ENCODE measurements at places on chromosomes 16 and 17. TPM values are rescaled to one million over a fixed set of nuclear protein-coding genes. Genes with fewer than 3 reads are reported as not detected.

- no peak for DNase-seq
Measured at GRCh38 chr16:53773881-53774280, 69.9 kb downstream of the FTO start.

DNA sequence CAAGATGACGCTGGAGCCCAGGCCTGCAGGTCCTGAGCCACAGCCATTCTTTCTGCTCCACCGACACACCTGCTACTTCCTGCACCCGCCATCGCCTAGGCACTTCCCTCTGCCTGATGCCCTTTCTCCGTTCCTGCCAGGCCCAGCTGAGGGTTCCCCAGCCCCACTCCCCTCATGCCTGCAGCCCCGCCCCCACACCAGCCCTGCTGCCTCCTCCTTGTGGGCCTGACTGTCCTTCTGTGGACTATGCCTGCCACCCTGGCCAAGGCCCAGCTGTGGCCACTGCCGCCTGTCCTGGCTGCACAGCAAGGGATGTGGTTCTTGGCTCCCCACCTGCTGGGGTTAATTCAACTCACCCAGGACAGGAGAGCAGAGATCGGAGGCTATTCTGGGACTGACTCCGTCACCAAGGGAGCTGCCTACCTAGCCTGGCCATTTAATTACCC, 7.5 kb downstream of the NATD1 start:
- no peak for DNase-seq

- no peak for DNase-seq
Measured at GRCh38 chr16:7532534-7532933, 199.9 kb downstream of the RBFOX1 start.

GRCh38 chr17:35088881-35089585, 25.5 kb upstream of the RFFL start:
- no peak for DNase-seq

The KRTAP4-6 gene
- not detected for total RNA-seq

- DNase-seq: no peak
Measured at GRCh38 chr17:79657861-79658810, 47.3 kb upstream of the RBFOX3 start.
